ENCODE measurements at places on chromosomes 7 and 10.
A peak's percentile ranks its signal among the peaks of the same experiment; 100 is the strongest.

DNA sequence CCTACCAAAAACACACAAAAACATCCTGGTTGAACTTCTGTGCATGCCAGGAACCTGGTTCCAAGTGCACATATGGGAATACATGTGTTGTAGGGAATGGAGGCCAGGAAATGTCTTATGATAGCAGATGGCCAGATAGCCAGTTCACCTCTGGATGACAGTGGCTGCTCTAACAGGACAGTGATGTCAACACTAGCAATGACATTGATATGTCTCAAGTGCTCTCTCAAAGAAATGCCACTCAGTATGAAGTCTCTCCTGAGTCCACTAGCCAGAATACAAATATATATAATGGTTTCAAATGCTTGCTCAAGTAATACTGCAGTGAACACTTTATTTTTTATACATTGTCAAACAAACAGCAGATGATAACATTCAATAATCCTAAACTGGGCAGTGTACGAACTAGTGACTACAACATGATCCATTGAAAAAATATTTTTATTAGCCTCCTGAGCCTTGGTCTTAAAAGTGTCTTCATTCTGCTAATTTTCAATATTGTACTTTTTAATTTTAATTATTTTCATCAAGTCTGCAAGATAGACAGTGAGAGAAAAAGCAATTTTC is 26.0 kb upstream of the PCDH15 start:
- DNase-seq: no peak

DNA sequence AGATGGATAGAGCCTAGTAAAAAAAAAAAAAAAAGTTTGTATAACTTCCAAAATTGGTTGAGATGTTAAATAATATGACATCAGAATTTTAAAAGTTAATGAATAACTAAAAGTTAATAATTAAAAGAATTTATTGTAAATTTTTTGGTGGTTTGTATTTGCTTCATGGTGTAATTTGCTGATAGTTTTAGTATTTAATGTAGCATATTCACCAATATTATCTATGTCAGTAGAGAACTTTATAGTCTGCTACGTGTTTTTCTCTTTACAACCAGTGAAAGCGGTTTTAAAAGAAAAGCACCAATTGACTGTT is 51.8 kb upstream of the STEAP4 start:
- no peak for DNase-seq

DNA sequence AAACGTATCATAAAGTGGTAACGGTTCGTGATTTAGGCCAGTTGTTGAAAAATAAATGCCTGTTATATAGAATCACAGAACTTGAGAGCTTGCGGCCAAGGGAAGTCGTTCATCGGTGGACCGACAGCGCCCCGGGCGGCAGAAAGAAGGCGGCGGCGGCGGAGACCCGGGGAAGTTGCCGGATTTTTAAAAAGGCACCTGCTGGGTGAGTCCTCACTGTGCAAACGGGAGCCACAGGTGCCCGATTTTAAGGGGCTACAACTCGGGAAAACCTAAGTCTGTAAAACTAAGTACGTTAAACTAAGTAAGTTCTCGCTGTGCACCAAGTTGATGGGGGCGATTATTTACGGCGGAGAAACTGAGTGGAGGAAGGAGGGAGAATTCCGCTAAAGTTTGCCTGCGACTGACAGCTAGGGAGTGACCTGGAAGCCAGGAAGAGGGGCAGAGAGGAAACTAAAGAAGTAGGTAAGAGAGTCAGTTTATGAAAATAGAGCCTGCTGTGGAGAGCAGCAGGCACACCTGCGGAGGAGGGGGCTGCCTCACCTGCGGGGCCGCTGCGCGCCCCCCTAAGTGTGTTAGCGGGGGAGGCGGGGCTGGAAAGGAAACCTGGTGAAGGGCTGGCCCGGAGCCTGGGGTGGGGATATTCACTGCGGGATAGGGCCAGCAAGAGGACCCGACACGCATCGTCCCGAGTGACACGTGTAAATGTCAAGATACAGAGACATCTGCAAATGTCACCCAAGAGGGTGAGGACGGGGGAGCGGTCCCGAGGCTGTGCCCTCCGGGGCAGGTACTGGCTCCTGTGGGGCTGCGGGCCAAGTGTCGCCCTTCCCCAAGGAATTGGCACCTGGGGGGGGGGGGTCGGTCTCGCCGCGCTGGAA is 996 bp downstream of the ADAM12 start:
- DNase-seq: no peak

- DNase-seq: no peak
Observed at GRCh38 chr7:155878250-155878649, 66.0 kb upstream of the SHH start.

GRCh38 chr10:106973288-106973687 is 191.2 kb downstream of the SORCS1 start:
- no peak for DNase-seq

DNA sequence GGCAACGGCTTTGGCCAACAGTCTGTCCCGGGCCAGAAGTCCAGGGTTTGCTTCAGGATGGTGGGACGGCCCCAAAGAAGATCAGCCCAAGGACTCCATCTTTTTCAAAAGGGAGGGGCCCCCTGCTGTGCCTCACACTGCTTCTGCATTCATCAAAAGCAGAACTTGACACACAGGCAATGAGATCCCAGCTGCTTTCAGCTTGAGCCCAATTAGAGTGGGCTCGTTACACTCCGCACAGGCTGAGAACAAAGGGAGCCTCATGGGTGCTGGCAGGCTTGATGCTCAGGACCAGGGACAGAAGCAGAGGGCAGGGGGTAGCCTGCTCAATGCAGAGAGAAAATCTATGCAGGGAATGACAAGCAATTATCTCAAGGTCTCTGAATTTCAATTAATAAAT is 45.5 kb downstream of the VOPP1 start:
- DNase-seq: no peak

DNA sequence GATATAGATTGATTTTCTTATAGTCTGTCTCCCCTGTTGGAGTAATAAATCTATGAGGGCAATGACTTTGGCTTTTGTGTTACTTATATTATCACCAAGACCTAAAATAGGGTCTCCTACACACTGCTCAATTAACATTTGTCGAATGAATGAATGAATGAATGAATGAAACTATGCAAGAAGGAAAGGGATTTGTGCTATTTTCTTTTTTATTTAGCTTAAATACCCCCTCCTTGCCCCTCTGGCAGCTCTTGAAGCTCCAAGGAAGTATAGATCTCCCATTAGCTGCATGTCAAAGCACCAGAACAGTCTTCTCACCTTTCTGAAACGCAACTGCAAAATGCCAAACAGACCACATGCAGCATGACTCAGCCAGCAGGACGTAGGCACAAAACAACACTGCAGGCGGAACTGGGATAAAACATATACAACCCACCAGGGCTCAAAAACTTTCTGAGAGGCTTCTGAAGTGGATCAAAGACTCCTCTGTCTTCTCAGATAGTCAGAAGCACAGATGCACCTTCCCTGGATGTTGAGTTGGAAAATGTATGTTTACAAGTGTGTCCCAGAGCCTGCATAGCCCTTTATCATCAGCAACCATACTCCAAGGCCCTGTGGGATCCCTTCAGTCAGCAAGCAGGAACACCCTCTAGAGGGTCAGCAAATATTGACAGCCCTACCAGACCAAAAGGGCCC is 187.8 kb downstream of the NPSR1 start:
- no peak for DNase-seq

DNA sequence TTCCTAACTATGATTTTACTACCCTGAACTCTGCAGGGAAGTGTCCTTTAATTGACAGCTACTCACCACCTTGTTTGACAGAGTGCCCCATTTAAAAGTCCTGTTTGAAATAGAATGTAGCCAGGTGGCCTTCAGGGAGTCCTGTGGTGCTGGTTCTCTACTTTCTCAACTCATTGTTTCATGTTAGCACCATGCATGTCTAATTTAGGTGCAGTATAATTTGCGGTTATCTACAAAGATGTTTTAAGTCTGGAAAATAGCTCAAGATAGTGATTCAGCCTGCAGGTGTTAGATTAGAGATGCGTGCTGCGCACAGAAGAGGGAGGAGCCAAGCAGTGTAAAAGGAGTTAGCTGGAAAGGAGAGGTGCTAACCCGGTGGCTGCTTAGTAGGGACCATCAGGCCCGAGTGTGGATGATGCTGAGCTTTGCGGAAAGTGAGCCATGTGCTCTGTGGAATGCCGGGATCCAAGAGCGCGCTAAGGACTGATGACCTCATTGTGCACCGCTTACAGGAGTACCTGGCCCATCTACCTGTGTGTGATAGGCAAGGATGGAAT is 1.2 kb downstream of the CCM2 start:
- peak; percentile 62 for DNase-seq

DNA sequence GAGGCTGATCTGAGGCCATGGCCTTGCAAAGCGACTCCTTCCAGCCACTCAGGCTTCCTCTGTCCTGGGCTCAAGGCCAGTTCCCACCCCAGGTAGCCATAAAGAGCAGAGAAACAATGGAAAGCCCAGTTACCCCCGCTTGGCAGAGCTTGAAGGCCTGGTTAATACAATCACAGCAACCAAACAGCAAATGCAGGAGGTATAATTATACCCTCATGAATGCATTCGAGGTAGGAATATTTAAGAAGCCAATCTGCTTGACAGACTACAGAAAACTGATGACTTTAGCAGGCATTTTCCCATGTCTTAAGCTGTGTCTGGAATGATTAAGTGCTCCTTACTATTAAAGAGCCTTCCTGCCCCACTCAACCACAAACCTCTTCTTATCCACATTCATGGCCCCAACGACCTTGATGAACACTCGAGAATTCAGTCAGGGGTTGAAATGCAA is 114.1 kb upstream of the MACROH2A2 start:
- no peak for DNase-seq

DNA sequence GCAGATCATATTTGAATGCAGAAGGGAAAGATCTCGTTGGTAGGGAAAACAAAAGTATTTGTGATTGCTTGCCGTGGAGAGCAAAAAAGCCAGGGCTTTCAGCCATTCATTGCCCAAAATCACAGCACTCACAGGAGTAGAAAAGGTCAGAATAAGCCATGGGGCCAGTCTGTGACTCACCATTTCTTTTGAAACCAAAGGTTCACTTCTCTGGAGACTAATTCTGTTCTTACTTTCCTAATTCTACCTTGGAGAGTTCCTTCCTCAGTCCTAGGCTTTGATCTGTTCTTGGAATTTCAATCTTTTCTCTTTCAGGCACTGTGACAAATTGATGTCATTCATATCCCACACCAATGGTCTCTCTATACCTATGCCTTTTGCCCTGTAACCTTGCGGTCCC is 54.1 kb upstream of the FAM180A start:
- DNase-seq: no peak

Data from naive thymus-derived CD8-positive, alpha-beta T cell (primary cell).